ENCODE measurements at places on chromosomes 1 and 21.

- no peak for DNase-seq
Measured at GRCh38 chr1:232037774-232038388, 411.3 kb downstream of the DISC1 start.

- DNase-seq, result no peak
Measured at GRCh38 chr1:183276386-183277080, 90.5 kb downstream of the LAMC2 start.

DNA sequence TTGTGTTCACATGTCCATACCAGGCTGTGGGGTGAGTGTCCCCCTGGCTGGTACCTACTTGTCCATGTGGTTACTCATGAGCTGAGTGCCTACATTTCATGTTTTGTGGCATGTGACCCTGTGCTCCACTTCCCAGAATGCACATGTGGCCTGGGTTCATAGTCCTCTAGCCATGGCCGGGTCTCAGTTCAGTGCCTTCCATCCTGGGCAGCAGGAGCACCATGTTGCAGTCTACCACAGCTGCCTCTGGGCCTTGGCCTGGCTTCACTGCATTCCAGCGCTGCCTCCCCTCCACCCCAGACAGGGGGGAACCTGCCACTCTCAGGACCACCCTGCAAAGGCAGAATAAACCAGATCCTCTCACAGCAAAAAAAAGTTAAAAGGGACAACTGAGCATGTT, 5.5 kb downstream of the CEPT1 start:
- no peak for DNase-seq

GRCh38 chr1:239558991-239559390, 172.6 kb downstream of the CHRM3 start:
- DNase-seq, result no peak

DNA sequence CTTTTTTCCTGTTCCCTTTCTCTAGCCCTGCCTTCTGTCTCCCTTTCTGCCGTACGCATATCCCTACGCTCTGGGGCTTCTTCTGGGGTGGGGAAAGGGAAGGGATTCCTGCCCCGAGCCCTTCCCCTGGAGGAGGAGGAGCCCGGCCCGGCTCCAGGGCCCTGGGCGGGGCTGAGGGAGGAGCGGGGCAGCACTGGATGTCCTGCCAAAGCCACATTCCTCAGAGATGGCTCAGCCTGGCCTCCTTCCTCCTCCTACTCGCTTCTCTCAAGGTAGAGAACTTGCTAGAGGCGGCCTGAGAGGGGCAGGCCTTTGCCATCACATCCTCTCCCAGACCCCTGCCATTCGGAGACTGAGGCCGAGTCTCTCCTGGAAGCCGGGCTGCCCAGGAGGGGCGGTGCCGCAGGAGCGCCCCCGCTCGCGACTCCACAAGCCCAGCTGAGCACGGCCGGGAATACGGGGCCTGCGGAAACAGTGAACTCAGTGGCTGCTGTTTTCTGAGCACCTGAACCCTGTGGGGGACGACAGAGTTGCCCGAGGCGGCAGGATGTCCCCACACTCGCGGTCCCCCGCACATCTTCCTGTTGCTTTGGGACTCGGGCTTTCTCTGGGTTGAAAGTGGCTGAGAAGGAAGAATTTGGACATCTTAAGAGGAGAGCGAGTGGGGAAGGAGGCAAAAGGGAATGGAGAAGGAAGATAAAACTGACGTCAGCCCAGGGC, 12.2 kb downstream of the ADAMTSL4 start:
- peak; percentile 68 for DNase-seq

GRCh38 chr21:29604076-29604475, 305.4 kb downstream of the BACH1 start:
- no peak for DNase-seq

- no peak for DNase-seq
Measured at GRCh38 chr1:7702365-7702764, 68.7 kb upstream of the VAMP3 start.

DNA sequence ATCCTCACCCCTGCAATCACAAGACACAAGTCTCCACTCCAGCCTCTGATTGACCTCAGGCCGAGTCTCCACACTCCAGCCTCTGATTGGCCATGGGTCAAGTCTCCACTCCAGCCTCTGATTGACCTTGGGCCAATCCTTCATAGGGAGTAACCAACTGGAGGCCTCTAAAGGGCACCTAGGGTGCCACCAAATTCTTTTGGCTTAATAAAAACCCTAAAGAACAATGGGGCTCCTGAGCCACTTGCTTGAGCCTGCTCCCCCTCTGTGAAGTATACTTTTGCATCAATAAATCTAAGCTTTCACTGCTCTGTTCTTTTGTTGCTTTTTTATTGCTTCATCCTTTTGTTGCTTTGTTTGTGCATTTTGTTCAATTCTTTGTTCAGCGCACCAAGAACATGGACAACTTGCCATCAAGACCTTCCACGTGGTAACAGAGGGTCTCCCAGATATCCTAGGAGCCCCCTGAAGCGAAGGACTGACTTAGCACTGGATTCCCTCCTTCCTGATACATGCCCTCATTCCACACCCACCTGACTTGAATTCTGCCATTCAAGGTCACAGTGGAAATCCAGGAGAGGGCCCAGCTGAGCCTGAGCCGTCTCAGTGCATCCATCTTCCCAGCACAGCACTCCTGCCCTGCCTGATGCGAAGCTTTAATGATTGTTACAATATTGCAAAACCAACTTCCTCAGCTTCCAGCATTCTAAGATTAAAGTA, 152.9 kb downstream of the NPHP4 start:
- DNase-seq, result no peak

DNA sequence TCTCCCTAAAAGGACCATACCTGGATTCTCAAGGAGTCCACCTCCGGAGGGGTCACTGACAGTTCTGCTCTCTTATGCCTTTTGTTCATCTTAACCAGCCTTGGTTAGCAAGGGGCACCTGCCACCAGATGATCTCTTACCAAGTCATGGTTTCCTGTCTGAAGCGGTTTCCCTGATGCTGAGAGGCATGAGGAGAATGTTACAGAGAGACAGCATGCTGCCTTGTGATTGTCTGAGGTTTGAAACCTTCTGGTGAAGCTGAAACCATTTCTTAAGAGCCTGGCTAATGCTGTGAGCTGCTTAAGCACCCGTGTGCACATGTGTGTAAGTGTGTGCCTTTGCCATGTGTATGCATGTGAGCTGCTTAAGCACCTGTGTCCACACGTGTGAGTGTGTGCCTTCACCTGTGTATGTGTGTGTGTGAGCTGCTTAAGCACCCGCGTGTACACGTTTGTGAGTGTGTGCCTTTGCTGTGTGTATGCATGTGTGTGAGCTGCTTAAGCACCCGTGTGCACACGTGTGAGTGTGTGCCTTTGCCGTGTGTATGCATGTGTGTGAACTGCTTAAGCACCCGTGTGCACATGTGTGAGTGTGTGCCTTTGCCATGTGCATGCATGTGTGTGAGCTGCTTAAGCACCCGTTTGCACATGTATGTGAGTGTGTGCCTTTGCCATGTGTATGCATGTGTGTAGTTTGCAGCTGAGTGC, 136.4 kb upstream of the COL6A1 start:
- DNase-seq, result no peak

DNA sequence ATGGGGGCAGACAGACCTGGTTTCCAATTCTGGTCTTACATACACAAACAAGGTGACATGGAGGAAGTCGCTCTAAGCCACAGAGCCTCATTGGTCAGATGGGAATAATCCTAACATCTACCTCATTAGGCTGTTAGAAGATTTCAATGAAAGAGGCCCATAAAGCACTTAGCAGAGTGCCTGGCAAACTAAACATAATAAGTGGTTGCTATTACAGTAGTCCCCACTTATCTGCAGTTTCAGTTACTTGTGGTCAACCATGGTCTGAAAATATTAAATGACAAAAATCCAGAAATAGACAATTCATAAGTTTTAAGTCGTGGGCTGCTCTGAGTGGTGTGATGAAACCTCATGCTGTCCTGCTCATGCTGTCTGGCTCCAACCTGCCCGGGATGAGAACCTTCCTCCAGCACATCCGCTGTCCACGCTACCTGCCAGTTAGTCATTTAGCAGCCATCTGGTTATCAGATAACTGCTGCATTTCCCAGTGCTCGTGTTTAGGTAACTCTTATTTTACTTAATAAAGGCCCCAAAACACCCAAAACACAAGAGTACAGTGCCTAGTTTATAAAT, 112.3 kb downstream of the DDX20 start:
- DNase-seq, result no peak

GRCh38 chr1:216691710-216692109, 31.5 kb downstream of the ESRRG start:
- DNase-seq, result no peak

- DNase-seq, result no peak
Measured at GRCh38 chr1:89882348-89883029, 61.7 kb downstream of the LRRC8D start.

DNA sequence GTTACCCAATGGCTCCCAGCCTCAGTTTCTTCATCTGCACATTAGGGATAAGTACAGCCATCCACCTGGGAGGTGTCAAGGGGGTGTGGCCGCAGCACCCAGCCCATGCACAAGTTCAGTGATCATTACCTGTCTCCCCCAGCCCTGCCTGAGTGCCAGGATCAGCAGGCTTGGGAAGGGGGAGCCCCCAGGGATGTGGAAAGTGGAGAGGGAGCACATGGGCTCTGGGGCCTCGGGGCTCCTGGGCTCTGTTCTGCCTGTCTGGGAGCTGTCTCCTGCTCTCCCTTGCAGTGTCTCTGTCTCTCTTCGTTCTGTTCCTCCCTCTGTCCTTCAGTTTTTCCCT, 10.8 kb upstream of the PADI1 start:
- DNase-seq, result no peak

GRCh38 chr1:23779826-23780371, 1.7 kb downstream of the PITHD1 start:
- no peak for DNase-seq

DNA sequence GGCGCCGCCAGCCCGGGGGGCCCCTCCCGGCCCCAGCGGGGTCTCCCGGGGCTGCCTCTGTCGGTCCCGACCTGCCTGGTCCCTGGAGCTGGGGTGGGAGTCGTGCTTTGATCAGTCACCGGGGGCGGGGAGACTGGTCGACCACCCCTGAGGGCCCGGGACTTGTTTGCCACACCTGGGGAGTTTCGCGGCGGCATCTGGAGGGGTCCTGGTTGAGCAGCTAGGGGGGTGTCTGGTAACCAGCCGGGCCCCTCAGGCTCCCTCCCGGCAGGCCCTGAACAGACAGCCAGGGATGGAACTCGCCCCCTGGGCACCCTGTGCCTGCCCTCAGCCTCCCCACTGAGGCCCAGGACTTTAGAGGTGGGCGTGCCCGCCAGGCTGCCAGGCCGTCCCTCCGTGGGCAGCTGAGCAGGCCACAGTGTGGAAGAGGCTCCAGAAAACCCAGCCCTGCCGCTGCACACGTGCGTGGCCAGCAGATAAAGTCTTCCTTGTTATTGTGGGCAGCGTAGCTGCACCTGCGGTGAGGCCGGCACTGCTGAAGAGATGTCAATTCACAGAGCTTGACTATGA, 13.3 kb upstream of the SAMD11 start:
- DNase-seq, result peak; percentile 9

DNA sequence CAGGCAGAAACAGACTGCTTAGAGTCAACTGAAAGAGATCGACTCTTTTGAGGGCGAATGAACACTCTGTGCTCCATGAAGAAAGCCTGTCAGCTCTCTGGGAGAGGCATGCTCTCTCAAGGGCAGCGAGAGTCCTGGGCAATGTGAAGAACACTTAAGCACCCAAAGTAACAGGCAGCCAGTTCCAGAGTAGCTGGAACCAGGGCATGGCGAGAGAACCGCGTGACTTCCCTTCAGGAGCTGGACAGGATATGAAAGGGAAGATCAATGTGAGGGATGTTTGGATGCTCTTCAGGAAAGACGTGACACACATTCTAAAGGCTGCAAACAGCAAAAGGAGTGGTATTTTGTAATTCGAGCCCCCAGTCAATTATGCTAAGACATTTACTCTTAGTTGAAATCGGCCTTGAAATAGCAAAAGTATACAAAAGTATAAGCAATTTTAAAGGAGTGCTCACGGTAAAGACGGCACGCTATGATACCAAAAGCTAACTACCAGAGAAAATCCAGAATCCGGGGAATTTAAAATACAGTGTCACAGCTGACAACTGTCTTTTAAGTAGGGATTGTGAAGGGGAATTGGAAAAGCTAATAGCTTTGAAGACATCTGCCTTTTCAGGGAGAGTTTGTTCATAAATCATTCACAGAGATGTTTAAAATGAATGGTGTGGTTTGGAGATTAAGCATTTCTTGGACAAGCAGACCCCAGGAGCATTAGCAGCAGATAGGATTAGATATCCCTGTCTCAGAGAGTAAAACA, 20.8 kb downstream of the ADAMTS5 start:
- no peak for DNase-seq

- DNase-seq, result peak; percentile 75
Measured at GRCh38 chr1:26279456-26280332, at the start of gene SH3BGRL3. Gene SH3BGRL3, plus strand, starts transcription at chr1:26280086. Its CDS starts 70 bp downstream, at chr1:26280156.

- peak; percentile 21 for DNase-seq
Measured at GRCh38 chr1:183609313-183609712, 19.1 kb upstream of the NCF2 start.

GRCh38 chr1:14495381-14495780, 103.1 kb upstream of the KAZN start:
- no peak for DNase-seq
